ENCODE measurements at places on chromosomes 13 and 19.

DNA sequence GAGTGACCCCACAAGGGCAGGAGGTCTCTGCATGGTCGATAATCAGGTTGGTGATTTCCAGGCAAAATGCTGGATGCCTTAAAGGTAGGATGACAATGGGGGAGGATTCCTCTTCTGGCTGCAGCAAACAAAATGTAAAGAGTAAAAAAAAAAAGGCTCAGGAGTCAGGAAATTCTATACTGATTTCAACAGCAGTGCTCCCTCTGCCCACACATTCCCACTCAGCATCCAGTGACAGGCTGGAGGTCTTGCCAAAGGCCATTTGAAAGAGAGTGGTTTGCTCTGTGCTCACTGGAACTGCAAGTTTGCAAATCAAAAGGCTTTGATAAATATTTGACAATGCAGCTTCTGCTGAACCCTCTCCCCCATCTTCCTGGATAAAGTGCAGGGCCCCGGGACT is 135.4 kb downstream of the TNFRSF19 start:
- no peak for ATAC-seq

- ATAC-seq = no peak
Observed at GRCh38 chr19:30722186-30722585, 350.0 kb downstream of the ZNF536 start.

DNA sequence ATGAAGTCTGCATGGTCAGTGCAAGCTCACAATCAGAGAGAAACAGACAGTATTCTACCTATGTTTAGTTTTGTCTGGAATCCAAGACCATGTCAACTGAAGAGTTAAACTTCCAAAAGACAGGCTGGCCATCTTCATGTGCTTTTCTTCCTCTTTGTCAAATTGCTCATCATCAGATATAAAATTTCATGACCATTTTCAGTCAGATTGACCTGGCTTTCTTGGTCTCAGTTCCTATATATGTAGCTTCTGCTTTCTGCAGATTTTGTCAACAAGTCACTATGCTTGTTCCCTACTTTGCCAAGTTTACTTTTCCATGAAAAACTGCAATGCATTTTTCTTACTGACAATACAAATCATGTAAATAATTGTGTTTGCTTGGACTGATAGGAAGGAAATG is 13.9 kb downstream of the SLC46A3 start:
- no peak for ATAC-seq

DNA sequence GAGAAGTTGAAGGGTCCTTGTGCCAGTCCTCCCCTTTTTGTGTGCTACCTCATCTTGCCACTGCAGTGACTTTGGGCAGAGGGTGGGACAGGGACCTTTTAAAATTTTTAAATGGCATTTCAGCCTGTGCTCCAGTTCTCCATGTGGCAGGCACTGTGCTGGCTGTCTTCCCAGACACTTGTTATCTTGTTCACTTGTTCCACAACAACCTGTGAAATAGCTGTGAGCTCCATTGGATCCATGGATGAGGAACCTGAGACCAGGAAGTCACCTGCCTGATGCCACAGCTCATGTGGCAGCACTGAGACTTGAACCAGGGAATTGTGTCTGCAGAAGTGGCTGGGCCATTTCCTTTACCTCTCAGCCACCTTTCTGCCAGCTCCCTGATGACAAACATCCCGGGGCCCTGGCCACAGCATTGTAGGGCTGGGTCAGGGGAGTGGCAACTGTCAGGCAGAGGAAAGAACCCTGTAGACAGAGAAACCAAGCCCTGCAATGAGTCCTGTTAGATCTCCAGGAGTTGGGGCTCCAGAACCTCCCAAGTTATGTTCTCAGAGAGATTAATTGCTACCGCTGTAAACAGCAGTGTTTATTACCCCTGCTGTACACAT is 6.4 kb downstream of the EGLN2 start:
- ATAC-seq = no peak

- no peak for ATAC-seq
Observed at GRCh38 chr13:95250961-95251360, 50.3 kb downstream of the ABCC4 start.

- no peak for ATAC-seq
Observed at GRCh38 chr19:19274716-19275565, 1.8 kb upstream of the TM6SF2 start.

DNA sequence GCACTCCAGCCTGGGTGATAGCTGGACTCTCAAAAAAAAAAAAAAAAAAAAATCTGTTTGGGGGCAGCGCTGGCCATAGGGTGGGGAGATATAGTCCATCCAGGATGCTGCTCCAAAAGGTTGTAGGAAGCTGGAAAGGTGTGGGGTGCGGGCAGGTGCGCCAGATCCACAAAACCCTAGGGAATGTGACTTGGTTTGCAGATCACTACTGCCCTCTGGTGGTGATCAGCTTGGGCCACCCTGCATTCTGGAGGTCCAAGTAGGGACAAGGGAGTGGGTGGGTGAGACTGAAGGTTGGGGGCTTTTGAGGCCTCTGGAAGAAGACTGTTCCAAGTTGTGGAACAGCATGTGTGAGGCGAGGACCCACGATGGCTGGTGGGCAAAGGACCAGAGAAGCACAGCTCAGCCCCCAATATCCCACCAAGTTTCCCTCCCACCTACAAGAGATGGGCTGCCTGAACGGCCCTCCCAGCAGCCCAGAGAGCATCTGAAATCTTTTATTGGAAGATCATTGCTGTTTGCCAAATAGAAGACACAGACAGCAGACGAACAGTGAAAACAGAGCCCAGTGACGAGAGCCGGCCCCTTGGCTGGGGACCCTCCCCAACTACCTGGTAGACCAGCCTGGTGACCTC is 10.4 kb upstream of the TYK2 start:
- peak; percentile 54 for ATAC-seq

- no peak for ATAC-seq
Observed at GRCh38 chr13:96968027-96968426, 26.2 kb downstream of the OXGR1 start.

- ATAC-seq = no peak
Observed at GRCh38 chr13:108968566-108968965, 339.2 kb downstream of the MYO16 start.

- no peak for ATAC-seq
Observed at GRCh38 chr13:33884531-33885220, 66.7 kb downstream of the RFC3 start.

DNA sequence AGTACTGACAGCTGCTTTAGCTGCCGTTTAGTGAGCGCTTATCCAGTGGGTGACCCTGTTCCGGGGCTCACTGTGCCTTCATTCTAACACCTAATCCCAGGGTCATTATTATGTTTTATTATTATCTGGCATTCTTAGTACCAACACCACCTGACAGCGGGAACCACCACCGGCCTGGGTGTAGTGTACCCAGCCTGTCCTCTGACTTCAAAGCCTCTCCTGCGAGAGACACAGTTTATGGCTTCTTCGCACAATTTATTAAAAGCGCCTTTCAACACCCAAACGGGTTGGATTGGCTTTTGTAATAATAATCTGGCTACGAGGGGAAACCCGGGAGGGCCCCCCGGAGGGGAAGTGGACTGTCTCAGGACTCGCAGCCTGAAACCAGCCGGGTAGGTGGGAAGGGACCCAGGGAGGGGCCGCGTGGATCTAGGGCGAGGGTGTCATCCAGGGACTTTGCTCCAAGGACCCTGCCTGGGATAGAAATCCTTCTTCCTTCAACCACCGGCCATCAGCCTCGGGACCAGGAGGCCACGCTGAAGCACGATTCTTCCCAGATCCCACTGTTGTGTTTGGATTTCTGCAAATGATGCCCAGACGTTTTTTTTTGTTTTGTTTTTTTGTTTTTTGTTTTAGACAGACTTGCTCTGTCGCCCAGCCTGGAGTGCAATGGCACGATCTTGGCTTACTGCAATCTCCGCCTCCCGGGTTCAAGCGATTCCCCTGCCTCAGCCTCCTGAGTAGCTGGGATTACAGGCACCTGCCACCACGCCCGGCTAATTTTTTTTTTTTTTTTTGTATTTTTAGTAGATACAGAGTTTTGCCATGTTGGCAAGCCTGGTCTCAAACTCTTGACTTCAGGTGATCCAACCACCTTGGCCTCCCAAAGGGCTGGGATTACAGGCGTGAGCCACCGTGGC is 1.6 kb upstream of the ZBTB7A start:
- no peak for ATAC-seq

DNA sequence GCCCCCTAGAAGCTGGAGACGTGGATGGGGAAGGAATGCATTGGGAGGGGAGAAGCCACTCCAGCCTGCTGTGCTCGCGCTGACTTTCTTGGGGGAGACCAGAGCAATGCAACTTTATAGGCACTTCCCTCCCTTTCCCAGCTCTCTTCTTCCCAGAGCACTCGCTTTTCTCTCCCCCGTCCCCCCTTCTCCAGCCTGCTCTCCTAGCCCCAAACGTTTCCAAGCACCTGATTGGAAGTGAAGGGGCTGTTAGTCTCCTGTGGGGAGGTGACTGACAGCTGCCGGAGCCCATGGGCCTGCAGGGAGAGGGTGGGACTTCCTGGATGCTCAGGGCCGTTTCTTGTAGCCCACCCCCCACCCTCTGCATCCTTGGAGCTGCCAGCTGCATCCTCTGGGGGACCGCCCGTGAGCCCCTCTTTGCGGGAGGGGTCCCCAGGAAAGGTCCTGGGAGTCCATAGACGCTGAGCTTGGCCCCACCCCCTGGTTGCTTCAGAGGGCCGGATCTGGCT is 2.5 kb downstream of the HDGFL2 start:
- no peak for ATAC-seq

- ATAC-seq = no peak
Observed at GRCh38 chr13:28533125-28533436, 38.2 kb upstream of the FLT1 start.

GRCh38 chr13:71137101-71137500 is 729.9 kb downstream of the DACH1 start:
- ATAC-seq = no peak

DNA sequence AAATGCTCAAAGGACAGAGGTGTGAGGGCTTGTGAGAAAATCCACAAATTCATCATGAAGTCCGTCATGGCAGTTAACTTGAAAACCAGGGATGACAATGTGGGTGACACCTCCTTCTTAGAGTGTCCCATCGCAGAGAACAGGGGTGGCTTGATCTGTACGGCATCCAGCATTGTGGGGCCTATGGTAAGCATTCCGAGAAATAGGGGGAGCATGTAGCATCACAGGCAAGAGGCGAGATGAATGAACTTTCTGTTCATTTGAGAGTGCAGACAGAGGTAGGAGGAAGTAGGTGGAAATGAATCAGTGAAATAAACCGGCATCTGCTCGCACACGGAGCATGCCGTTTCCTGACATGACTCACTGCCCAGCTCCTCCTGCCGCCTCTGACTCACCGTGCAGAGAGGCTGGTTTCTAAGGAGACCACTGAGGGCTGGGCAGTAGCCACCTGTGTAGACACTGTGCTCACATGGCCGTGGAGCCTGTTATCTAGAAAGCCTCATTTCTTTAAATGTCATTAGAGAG is 339.0 kb downstream of the RFC3 start:
- peak; percentile 97 for ATAC-seq

- no peak for ATAC-seq
Observed at GRCh38 chr19:21705393-21705792, 62.0 kb downstream of the ZNF100 start.

GRCh38 chr19:40358773-40359172 is 10.3 kb downstream of the PLD3 start:
- ATAC-seq = no peak

GRCh38 chr13:40572961-40573360 is 93.5 kb downstream of the FOXO1 start:
- ATAC-seq = no peak

DNA sequence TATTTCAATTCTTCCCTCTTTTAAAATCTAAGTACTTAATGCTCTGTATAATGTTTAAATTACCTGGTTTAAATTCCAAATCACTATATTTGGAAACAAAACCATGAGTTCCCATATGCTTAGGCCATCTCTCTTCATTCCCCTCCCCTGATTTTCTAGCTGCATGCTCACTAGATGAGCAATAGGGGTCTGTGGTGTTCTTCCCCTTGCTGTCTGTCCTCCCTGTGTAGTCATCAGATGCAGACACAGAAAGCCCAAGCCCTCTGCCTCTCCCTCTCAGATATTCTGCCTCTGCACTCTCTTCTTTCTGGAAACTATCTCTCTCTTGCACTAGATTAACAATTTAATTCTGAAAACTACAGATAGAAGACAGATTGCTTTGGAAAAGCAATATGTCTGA is 1730.2 kb downstream of the OLFM4 start:
- no peak for ATAC-seq

DNA sequence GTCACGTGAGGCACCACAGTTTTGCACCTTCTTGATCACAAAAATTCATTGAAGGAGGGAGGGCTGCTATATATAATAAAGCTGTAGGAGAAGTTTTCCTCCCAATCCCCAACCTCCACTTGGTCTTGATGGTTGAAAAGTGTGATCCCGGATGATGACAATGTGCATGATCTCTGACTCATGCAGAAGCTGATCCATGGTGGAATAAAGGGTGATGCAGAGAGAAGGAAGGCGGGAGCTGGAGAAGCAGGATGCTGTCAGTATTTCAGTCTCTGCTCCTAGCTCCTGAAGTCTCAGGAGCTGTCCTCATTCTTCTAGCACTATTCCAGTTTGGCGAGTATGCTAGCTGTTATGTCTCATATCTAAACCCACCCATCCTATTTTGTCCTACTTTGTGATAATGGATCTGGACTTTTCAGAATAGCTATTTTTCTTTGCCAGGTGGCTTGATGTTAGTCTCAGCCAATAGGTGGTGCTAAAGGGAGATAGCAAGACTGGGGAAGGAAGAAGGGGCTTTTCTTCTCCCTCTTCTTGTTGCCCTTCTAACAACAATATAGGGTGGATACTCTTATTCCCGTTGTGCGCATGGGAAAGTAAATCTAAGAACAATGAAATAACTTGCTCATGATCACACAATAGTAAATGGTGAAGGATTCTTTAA is 65.6 kb upstream of the HTR2A start:
- no peak for ATAC-seq

DNA sequence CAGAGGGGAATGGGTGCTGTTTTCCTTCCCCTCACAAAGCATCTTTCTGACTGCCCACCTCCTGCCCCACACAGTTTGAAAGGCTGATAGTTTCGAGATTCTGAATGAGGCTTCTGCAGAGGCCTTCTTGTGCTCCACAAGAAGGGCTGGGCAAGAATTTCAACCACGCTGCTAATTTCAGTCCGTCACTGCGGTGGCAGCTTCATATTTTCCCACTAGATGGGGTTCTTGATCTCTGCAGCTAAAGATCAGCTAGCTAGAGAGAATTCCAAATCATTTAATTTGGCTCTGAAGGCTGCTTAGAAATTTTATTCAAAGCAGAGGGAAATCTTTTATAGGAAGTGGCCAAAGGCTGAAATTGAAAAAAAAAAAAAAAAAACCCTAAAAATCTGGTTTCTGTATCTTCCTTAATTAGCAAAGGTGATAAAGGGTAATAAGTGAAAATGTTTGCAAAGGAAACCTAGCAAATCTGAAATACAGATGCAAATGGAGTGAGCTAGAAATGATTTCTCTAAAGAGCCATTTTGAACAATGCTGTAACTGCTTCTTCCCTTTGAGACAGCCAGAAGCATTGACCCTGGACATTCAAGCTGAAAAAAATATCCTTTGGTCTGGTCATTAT is 38.0 kb upstream of the C13orf42 start:
- peak; percentile 50 for ATAC-seq

- ATAC-seq = no peak
Observed at GRCh38 chr13:74229242-74229641, 95.0 kb upstream of the KLF12 start.

- ATAC-seq = no peak
Observed at GRCh38 chr19:17908244-17908643, 24.6 kb upstream of the CCDC124 start.
